ENCODE measurements at places on chromosomes 4 and X. TPM values are rescaled to one million over a fixed set of nuclear protein-coding genes. Genes with fewer than 3 reads are reported as not detected.

CT47B1 gene
- not detected for total RNA-seq

MAGEB10 gene
- total RNA-seq = not detected

NDST3 gene
- total RNA-seq = not detected

HTN3 gene
- not detected for total RNA-seq

AMTN gene
- total RNA-seq = not detected

HELT gene
- not detected for total RNA-seq

CT45A1 gene
- not detected for total RNA-seq

GRCh38 chr4:168501407-168501806 is 4.6 kb downstream of the PALLD start:
- H3K36me3 ChIP-seq = no peaks in the 10 kb centered on the region
- H3K27me3 ChIP-seq = peaks cover 2% of the 10 kb centered on the region
- no peak for DNase-seq
- H3K4me1 ChIP-seq = peaks cover 3% of the 10 kb centered on the region
- H3K27ac ChIP-seq = no peak overlapping the region
- H3K4me3 ChIP-seq = no peak overlapping the region

DNA sequence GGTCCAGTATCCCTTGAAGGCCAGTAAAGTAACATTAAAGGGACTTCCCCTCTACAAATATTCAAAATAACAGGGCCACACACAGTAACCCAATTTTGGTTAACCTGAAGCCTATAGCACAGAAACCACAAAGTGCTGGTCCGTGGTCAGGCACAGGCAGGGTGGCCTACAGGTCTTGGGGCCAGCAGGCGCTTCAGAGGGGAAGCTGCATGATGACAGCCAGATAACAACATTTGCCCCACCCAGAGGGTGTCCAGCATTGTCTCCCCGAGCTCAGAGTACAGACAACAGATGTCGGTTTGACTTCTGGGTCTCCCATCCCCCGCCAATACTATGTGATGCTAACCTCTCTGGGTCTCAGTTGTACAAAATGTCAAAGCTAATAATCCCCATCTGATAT is 51.1 kb downstream of the SH3KBP1 start:
- no peaks in the 10 kb centered on the region for H3K36me3 ChIP-seq
- no peaks in the 10 kb centered on the region for H3K27me3 ChIP-seq
- no peak for DNase-seq
- peak overlapping the region; percentile 40 for H3K27ac ChIP-seq
- peaks cover 48% of the 10 kb centered on the region for H3K4me1 ChIP-seq
- no peak overlapping the region for H3K4me3 ChIP-seq

- H3K4me3 ChIP-seq = no peak overlapping the region
- no peak overlapping the region for H3K27ac ChIP-seq
- H3K36me3 ChIP-seq = no peaks in the 10 kb centered on the region
- H3K4me1 ChIP-seq = no peaks in the 10 kb centered on the region
- DNase-seq = no peak
These were observed 185.7 kb upstream of the ZCCHC13 start for GRCh38 chrX:74117962-74118902.

DNA sequence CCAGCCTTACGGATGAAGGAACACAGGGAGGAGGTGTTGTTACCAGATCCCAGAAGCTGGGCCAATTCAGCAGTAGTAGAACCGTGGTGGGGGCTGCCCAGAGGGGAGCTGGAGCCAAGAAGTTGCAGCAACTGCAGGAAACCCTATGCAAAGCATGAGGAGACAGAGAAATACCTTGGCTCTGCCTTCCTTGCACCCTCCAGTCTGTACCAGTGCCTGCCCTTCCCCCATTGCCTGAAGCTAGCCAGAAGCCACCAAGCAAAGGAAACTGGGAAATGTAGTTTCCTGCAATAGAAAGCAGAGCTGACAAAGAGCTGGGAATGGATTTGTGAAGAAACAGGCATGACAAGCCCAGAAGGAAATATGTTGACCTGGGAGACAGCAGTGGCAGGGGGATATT is 108.7 kb upstream of the FUNDC1 start:
- no peak overlapping the region for H3K4me3 ChIP-seq
- no peak for DNase-seq
- no peaks in the 10 kb centered on the region for H3K4me1 ChIP-seq
- H3K27me3 ChIP-seq = no peaks in the 10 kb centered on the region
- H3K27ac ChIP-seq = no peak overlapping the region

DNA sequence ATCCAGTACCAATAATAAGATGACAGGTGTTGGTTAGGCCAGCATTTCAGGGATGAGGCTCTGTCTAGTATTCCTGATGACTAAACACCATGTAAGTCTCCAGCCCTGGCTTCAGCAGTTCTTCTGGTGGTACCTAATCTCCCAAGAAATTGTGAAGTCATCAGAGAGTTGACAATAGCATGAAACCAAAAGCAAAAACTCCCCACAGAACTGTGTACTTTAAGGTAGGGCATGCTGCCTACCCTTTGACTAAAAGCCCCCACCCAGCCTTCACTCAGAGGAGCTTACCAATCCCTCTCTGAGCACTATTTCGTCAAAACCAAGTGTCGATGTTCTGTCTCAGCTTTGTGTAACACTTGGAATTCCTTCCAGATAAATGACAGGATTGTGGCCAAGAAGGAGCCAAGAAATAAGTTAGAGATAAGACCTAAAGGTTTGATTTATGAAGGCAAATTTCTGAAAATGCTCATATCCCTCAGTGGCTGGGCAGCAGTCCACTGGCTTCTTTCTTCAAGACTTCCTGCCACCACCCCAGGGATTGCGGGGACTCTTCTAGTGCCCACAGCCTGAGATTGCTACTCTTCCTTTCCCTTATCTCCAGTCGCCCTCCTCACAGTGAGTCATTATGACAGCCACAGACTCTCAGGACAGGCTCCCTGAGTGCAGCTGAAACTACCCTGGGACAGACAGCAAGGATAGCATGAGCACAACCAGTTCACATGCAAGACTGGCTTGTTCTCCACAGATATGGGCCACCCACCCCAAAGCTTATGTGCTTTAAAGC is 67.3 kb upstream of the LHFPL1 start:
- no peak overlapping the region for H3K4me3 ChIP-seq
- H3K27me3 ChIP-seq = no peaks in the 10 kb centered on the region
- H3K4me1 ChIP-seq = no peaks in the 10 kb centered on the region
- DNase-seq = no peak
- no peak overlapping the region for H3K27ac ChIP-seq

DNA sequence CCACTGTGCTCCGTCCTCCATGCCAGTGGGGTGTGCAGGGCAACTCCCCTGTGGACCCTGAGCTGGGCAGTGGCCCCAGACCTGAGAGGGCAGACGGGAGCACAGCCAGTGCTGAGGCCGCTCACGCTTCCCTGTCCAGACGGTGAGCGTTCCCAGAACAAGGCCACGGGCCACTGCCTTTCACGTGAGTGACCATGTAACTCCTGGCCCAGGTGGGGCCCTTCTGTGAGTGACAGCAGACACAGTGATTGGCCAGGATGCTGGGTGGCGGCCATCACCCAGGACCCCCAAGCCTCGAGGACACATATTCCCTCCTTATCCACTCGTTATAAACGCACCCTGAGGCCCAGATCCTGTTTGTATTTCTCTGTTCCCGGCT is 10.5 kb downstream of the NSG1 start:
- no peak overlapping the region for H3K27ac ChIP-seq
- no peaks in the 10 kb centered on the region for H3K36me3 ChIP-seq
- peaks cover 12% of the 10 kb centered on the region for H3K4me1 ChIP-seq
- no peak for DNase-seq
- H3K27me3 ChIP-seq = peaks cover 5% of the 10 kb centered on the region
- no peak overlapping the region for H3K4me3 ChIP-seq

DNA sequence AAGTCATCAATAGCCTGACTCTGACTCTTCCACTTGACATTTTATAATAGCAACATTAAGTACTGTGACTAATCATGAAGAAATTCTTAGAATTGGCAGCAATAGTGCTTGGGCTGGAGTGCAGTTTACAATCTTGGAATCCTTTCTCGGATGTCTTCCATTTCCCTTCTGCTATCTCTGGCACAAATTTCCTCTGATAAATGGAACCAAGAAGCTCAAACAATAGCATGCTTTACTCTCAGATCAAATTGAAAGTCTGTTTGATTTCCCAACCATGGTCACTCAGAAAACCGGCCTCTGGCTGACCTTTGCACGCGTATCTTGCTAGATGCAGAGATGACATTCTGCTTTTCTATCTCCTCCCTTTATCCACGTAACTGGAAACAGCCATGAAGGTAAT is 99.0 kb upstream of the SPANXC start:
- H3K36me3 ChIP-seq = no peaks in the 10 kb centered on the region
- H3K27ac ChIP-seq = no peak overlapping the region
- no peak for DNase-seq
- H3K4me1 ChIP-seq = no peaks in the 10 kb centered on the region
- H3K4me3 ChIP-seq = no peak overlapping the region
- no peaks in the 10 kb centered on the region for H3K27me3 ChIP-seq

- no peaks in the 10 kb centered on the region for H3K4me1 ChIP-seq
- H3K27ac ChIP-seq = no peak overlapping the region
- H3K4me3 ChIP-seq = no peak overlapping the region
These were observed 33.6 kb downstream of the PITX2 start for GRCh38 chr4:110589297-110589696.

- H3K27me3 ChIP-seq = no peaks in the 10 kb centered on the region
- peaks cover 11% of the 10 kb centered on the region for H3K36me3 ChIP-seq
- H3K4me3 ChIP-seq = no peak overlapping the region
- H3K27ac ChIP-seq = no peak overlapping the region
These were observed 52.9 kb downstream of the NSG1 start for GRCh38 chr4:4439782-4440181.

- H3K4me3 ChIP-seq = no peak overlapping the region
- H3K27me3 ChIP-seq = no peaks in the 10 kb centered on the region
- H3K4me1 ChIP-seq = peaks cover 44% of the 10 kb centered on the region
- H3K27ac ChIP-seq = peak overlapping the region; percentile 66
These were observed 27.8 kb downstream of the VSIG4 start for GRCh38 chrX:66012094-66012534.

GRCh38 chr4:20615486-20616260 is 84.6 kb upstream of the PACRGL start:
- no peaks in the 10 kb centered on the region for H3K27me3 ChIP-seq
- H3K4me3 ChIP-seq = no peak overlapping the region
- H3K36me3 ChIP-seq = no peaks in the 10 kb centered on the region
- no peaks in the 10 kb centered on the region for H3K4me1 ChIP-seq
- H3K27ac ChIP-seq = no peak overlapping the region

GRCh38 chrX:63739885-63740284 is 45.1 kb downstream of the ARHGEF9 start:
- no peaks in the 10 kb centered on the region for H3K27me3 ChIP-seq
- no peak overlapping the region for H3K27ac ChIP-seq
- H3K4me1 ChIP-seq = peaks cover 26% of the 10 kb centered on the region
- no peak for DNase-seq
- H3K4me3 ChIP-seq = no peak overlapping the region

DNA sequence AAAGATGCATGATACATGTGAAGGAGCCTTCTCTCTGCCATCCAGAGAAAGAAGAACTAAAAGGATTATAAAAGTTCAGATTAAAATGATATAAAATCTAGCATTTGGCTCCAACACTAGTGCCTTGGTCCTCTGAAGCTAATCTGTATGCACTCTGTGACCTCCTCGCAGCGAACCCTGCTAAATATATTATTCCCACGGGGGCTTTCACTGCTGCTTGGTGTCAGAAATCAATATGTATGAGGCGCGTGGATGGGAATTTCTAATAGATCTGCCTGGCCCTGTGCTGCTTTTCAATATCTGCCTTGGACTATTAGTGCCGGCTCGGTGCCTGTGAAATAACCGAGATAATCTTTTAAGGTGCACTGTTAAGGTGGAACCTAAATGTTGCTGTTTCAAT is 69.7 kb downstream of the CXXC4 start:
- H3K36me3 ChIP-seq = no peaks in the 10 kb centered on the region
- H3K27me3 ChIP-seq = no peaks in the 10 kb centered on the region
- no peak for DNase-seq
- H3K27ac ChIP-seq = no peak overlapping the region

DNA sequence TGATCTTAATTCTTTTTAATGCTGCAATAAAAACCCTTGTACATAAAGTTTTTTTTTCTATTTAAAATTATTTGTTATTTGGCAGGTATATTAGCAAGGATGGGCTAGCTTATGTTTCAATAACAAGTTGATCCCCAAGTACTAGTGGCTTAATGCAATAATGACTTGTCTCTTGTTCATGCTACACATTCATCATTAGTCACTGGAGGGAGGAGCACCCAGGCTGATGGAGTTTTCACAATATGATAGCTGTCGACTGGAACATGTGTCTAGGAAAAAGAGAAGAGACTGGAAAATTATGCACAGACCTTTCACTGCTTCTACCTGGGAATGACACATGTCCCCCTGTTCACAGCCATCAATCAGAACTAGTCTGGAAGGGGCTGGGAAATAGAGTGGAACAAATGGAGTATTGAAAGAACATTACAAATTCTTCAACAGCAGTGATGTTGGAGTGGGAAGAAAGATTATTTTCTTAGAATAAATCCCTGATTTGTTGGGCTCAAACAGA is 387.9 kb upstream of the RPS6KA3 start:
- H3K4me1 ChIP-seq = no peaks in the 10 kb centered on the region
- no peak for DNase-seq
- H3K27me3 ChIP-seq = no peaks in the 10 kb centered on the region
- no peaks in the 10 kb centered on the region for H3K36me3 ChIP-seq
- H3K4me3 ChIP-seq = no peak overlapping the region
- no peak overlapping the region for H3K27ac ChIP-seq

DNA sequence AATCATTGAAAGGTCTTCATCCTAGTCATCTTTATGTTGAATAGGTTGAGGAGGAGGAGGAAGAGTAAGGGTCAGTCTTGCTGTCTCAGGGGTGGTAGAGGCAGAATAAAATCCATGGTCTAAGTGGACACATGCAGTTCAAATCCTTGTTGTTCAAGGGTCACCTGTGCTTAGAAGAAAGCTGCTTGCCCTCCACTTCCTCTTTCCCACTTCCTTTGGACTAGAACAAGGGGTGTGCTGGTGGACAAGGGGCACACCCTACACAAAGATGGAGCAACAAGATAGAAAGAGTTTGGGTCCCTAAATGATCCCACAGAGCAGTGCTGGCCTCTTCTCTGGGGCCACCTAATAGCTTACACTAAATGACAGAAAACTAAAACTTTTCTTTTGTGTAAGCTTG is 47.9 kb downstream of the HSD17B13 start:
- H3K27me3 ChIP-seq = no peaks in the 10 kb centered on the region
- H3K36me3 ChIP-seq = no peaks in the 10 kb centered on the region
- no peaks in the 10 kb centered on the region for H3K4me1 ChIP-seq
- no peak overlapping the region for H3K27ac ChIP-seq

DNA sequence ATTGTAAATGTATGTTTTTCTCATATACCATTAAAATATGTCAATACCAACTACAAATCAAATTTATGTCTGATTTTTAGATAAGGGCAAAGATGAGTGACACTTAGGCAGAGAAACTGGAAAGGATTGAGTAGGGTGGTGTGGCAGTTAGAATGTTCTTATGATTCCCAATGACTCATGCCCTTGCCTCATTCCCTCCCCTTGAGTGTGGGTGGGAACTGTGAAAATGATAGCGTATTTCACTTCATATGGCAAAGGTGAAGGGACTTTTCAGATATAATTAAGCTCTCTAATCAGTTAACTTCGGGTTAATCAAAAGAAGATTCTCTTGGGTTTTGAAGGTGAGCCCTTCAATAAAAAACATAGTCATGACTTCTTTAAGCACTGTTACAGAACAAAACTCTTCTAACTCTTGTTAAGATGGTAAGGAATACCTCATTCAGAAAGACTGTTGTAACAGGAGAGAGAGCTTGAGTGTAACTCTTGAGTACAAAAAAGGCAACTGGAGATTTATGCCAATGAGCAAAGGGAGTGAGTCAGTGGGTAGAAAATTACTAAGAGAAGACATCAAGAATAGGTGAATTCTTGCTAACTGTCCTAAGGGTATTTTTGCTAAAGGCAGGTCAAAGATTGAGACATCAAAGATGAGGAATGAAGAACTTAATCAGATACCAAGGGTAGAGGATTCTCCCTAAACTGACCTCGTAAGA is 329.5 kb downstream of the KCTD8 start:
- H3K27me3 ChIP-seq = no peaks in the 10 kb centered on the region
- no peaks in the 10 kb centered on the region for H3K36me3 ChIP-seq
- H3K4me3 ChIP-seq = no peak overlapping the region
- no peak overlapping the region for H3K27ac ChIP-seq
- DNase-seq = no peak

All from natural killer cell (primary cell).